ENCODE measurements at places on chromosomes 11 and 22.

DNA sequence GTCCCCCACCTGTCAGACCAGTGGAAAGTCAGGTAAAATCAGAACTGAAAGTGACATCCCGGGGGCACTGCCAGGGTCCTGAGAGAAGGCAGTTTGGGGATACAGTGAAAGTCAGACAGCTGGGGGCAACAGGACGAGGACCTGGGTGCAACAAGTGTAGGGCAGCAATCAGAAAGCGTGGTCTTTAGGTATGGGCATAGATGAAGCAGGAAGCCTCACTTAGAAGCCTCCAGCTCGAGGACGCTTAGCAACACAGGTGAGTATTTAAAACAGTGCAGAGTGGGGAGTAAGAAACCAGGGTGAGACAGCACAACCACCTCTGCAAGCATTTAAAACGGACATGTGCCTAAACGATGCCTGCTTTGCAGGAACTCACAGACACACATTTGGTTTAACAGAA lies 64.6 kb upstream of the POU2AF1 start:
- no peak for DNase-seq

GRCh38 chr22:36331306-36331911 lies 56.4 kb downstream of the MYH9 start:
- peak; percentile 96 for DNase-seq

- DNase-seq = no peak
Observed at GRCh38 chr11:132876239-132876638, 656.1 kb downstream of the OPCML start.

DNA sequence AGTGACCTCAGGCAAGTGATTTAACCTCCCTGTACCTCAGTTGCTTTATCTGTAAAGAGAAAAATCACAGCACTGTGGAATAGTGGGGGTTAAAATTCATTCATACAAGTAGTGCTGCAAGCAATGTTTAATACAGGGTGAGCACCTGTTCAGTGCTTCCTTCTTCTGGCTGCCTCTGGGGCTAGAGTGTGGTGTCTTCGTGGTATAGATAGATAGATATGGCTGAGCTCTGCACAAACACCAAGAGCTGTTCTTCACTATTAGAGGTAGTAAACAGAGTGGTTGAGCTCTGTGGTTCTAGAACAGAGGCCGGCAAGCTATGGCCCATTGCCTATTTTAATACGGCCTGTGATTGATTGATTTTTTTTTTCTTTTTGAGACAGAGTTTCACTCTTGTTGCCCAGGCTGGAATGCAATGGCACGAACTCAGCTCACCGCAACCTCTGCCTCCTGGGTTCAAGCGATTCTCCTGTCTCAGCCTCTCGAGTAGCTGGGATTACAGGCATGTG lies 32.9 kb downstream of the LIMK2 start:
- no peak for DNase-seq

- no peak for DNase-seq
Observed at GRCh38 chr11:120178561-120179056, 32.2 kb upstream of the OAF start.

- no peak for DNase-seq
Observed at GRCh38 chr11:103662880-103663279, 373.6 kb upstream of the DDI1 start.

DNA sequence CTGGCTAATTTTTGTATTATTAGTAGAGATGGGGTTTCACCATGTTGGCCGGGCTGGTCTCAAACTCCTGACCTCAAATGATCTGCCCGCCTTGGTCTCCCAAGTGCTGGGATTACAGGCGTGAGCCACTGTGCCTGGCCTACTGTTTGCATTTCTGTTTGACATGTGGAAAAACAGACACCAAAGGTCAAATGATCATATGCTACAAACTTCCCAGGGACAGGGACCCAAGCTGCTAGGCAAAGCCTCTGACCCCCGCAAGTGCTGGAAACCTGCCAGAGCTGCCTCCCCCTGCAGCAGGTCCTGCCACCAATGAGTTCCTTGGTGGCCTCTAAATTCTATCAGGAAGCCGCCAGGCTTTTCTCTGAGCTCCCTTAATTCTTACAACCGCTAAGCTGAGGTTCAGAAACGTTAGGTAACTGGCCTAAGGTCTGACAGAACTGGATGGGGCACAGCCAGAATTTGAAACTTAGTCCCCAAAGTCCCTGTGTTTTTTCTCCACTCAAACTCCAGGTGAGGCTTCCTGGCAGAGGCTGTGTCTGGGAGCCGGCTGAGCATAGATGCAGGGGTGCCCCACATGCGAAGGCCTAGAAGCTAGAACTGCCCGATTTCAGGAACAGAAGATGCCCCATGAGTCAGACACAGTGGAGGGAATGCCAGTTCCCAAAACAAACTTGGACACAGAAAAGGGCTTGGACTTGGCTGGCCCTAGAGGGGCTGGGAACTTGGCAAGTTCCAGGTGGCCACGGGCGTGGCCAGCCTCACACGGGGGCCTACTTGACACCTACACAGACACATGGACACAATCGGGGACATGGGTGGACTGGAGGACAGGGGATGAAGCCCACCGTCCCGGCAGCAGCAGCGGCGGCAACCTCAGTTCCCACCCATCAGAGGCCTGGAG lies 7.4 kb downstream of the CSNK1E start:
- no peak for DNase-seq

GRCh38 chr22:25655371-25655935 lies 86.5 kb upstream of the MYO18B start:
- no peak for DNase-seq

DNA sequence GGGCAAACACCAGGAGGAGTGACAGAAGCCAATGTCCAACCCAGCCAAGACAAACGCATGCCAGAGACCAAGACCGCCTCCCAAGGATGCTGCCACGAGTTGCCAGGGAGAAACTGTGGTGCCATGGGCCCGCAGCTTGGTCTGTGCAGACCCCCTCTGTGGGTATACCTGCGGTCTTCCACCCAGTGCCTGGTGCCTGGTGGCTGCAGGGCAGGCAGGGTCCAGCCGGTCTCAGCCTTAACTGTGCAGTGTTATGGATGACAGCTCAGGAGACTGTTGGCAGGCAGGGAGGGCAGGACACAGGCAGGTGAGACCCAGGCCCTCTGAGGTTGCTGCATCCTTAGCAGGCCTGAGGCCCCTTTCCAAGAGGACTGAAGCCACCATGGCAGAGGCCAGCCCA lies 97.9 kb downstream of the MED15 start:
- DNase-seq = no peak

GRCh38 chr22:44212936-44213335 lies 32.2 kb downstream of the PARVG start:
- DNase-seq = no peak

DNA sequence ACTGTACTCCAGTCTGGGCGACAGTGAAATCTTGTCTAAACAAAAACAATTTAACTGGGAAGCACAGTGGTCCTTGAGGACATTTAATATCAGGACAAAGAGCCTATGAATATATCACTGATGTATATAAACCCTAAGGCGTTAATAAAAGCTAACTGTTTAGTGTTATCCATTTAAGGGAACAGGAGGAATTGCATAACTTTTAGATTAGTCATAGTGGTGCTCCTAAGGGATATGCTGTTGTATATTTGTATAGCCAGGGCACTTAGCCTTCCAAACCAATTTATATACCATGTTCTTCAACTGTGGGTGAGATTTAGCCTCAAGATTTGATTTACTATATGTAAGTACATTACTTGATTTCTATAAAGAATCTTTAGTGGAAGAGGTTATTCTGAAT lies 3.0 kb upstream of the CHEK1 start:
- peak; percentile 40 for DNase-seq

GRCh38 chr11:8022876-8023275 lies 35.7 kb downstream of the EIF3F start:
- DNase-seq = no peak

- DNase-seq = no peak
Observed at GRCh38 chr11:114358716-114359115, 41.6 kb downstream of the C11orf71 start.

DNA sequence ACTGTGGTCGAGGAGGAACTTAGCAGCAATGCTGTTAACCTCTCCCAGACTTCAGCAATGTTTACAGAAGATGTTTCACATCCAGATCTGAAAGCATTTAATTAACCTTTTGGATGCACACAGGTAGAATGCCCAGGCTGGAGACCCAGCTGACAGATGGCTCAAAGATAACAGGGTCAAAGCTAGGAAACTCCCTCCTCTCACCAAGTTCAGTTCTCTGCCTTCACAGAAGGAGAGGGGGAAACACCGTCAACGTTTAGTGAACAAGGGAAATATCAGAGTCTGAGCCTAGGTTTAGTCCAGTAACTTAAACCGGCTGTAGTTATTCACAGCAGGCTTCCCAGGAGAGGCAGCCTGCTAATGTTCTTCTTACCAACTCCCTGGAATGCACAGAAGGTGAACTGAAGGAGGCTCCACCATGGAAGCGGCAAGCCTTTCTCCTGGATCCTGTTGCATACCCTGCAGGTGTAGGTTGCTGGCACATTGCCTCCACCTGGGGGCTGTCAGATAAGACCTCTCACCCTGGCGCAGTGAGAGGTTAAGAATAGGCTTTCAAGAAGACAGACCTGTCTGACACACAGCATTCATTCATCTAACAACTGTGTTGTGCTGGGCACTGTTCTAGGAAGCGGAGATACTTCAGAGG lies 23.5 kb upstream of the ANKK1 start:
- no peak for DNase-seq

- no peak for DNase-seq
Observed at GRCh38 chr22:37854946-37855345, 5.7 kb downstream of the EIF3L start.

- DNase-seq = no peak
Observed at GRCh38 chr22:41801147-41801819, 804 bp downstream of the CCDC134 start.
